Skeletal muscle cell (primary cell): ENCODE measurements at places on chromosomes 3 and 15.
A peak's percentile ranks its signal among the peaks of the same experiment; 100 is the strongest.

DNA sequence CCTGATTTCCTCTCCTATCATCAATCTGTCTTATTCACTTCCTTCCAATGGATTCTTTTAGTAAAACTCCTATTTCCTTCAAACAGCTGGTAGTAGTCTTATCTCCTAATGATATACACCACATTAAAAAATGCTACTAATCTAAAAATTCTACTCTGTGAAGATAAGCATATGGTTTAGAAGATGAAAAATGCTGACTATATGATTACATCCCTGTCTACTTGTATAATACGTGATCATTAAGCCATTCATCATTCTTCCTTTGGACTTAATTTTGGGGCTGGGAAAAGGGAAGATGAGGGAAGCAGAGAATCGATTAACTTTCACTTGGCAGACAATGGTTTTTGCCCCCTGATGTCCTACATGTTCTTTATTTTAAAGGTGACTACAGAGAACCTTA is 453.1 kb downstream of the NSUN3 start:
- no peak for DNase-seq

DNA sequence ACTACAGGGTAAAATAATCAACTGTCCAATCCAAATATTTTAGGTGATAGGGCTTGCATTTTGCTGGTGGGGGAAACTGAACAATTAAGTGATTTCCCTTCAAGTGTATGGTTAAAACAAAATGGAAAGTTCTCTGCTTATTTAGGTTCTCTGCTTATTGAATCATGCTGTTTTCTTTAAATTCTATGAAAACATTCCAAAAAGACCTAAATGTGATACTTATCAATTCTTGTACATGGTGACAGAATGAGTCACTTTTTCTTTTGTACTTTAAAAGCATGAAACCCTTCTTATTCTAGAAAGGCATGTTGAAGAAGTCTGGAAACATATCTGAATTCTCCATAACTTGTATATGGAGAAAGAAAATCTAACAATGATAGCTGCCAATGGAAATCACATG is 192.6 kb downstream of the FMN1 start:
- DNase-seq = no peak

DNA sequence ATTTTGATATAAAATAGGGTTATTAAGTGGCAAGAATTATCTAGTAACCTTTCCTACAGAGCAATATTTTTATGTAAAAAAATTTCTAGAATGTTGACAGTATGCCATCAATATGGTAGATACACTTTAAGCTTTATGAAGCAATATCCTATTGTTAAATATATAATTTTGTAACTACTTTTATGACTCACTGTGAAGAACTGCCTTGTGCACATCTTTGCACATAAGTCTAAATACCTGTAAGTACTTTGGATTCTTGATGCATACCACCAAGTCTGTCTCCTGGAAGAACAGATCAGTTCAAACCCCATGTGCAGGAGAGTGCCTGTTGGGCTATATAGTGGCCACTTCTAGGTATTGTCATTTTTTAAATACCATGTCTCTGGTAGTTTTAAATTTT is 205.7 kb upstream of the EIF1B start:
- no peak for DNase-seq

DNA sequence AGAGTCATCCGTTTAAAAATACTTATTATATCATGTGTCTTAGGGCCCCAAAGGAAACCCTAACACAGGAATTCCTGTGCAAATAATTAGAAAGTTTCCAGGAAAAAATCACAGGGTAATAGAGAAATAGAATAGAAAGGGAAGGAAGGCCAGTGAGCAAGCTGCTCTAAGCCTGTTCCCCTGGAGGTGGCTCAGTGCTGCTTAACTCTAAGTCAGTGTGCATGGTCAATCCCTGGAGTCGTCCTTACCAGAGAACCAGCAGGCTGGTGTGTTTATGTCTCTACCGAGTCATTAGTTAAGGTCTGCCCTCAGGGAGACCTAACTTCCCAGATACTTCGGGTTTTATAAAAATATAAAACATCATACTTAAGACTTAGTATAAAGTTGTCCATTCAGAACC is 21.0 kb upstream of the MCF2L2 start:
- DNase-seq = no peak

- no peak for DNase-seq
These were observed 1.1 kb downstream of the CHD2 start for GRCh38 chr15:92901072-92901761.

GRCh38 chr3:131353016-131353877 is 28.3 kb upstream of the NUDT16 start:
- no peak for DNase-seq

DNA sequence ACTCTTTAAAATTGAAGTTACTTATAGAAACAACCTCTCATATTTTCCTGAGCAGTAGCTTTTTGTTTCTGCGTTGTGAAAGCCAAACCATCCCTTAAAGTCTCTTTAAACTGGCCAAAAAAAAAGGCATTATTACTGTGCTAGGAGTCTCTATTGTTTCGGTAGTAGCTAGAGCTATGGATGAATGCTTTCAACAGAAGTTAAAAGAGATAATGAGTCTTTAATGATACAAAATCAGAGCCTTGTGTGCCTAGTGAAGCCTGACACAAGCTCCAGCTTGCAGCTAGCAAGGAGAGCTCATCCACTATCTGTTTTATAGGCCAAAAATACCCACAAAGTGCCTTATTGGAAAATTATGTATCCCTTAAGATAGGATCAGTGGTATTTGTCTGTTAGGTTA is 360.4 kb upstream of the CDIN1 start:
- no peak for DNase-seq

GRCh38 chr15:87439090-87439489 is 817.4 kb downstream of the NTRK3 start:
- DNase-seq = no peak

- DNase-seq = no peak
These were observed 157.8 kb downstream of the IL1RAP start for GRCh38 chr3:190671658-190672057.

GRCh38 chr3:197003461-197004385 is 25.9 kb downstream of the MELTF start:
- DNase-seq = no peak

DNA sequence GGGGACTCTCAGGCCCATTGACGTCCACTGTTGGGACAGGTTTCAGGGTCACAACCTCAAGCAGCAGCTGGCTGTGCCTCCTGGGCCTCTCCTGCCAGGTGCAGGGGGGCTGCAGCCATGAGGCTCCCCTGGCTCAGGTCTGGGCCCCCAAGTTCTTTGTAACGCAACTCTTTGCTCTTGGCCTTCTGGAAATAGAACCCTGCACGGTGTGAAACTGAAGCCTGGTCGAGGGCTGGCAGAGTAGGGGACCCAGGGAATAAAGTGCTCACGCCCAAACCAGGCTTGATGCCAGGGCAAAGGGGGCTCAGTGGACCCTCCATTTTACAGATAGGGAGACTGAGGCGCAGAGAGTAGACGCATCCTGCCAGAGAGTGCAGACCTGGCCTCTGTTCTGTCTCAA is 771 bp downstream of the CALML4 start:
- no peak for DNase-seq

GRCh38 chr15:57916695-57917094 is 148.8 kb downstream of the ALDH1A2 start:
- DNase-seq = no peak

GRCh38 chr3:133574260-133574881 is 885 bp downstream of the CDV3 start:
- DNase-seq = peak; percentile 31

GRCh38 chr3:42084586-42084985 is 6.6 kb upstream of the TRAK1 start:
- no peak for DNase-seq

GRCh38 chr3:100257586-100257985 is 3.2 kb upstream of the TBC1D23 start:
- peak; percentile 72 for DNase-seq

DNA sequence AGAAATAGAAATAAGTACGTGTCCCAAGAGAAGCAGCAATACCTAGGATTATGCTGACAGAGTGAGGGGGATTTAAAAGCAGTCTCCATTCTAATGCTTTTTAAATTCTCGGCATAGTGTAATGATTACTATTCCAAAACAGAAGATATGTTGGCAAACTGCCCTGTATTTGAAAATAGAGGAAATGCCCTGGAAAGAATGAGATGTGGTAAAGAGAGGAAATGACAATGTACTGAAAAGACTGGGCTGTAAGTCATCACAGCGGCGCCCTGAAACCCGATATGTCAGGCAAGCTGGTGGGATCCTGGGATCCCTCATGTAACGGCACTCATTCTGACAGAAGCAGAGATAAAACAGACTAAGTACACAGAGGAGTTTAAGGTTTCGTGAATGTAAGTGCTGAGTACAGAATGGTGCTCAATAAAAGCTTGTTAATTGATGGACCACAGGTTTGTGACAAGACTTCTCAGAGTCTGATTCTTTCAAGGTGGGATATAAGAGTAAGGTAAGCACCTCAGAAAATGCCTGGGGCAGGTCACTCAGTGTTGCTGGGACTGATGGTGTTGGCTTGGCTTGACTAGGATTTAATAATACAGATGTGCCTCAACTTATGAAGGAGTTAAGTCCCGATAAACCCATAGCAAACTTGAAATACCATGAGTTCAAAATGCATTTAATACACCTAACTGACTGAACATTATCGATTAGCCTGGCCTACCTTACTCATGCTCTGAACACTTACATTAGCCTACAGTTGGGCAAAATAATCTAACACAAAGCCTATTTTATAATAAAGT is 91.4 kb downstream of the NFKBIZ start:
- DNase-seq = peak; percentile 96

DNA sequence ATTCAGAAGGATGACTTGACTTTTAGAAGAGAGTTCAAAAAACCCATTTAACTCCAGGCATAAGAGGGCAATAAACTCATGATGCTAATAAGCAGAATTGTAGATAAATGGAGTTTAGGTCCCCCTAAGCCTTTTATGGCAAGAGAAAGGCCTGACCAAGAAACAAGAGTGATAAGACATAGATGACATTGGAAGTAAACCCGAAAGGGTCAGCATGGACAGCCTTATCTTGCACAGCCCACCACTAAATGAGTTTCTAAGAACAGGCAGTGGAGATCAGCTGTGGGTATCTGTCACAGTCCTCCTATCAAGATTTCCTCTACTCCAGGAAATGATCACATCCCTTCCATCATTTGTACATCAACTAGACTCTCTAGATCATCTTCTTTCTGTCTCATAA is 457.9 kb upstream of the ADAMTS9 start:
- no peak for DNase-seq

DNA sequence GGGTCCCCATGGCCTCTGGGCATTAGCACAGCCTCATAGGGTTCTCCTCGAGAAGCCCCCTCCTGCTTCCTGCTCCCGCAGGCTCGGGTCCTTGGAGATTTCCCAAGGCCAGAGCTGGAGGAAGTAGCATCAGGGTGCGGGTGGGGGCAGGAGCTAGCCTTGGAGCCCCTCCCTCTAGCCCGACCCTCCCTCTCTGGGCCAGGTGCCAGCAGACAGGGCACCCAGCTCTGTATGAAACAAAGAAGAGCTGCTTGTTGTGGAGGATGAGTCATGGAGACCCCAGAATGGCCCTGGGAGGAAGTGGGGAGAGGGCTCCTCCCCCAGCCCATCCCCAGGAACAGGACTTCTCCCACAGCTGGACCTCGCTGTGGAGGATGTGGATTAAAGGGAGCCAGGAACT is 29.2 kb downstream of the EPHB3 start:
- no peak for DNase-seq

GRCh38 chr3:5187920-5188418 is 462 bp downstream of the EDEM1 start:
- DNase-seq = no peak

- no peak for DNase-seq
These were observed 139.8 kb downstream of the BBX start for GRCh38 chr3:107662586-107662985.

GRCh38 chr15:69066007-69066995 is 51.8 kb downstream of the NOX5 start:
- DNase-seq = no peak
